Naive B cell (primary cell): ENCODE measurements at places on chromosomes 2 and 18. TPM values are rescaled to one million over a fixed set of nuclear protein-coding genes. Genes with fewer than 3 reads are reported as not detected.

RBKS gene
- polyA plus RNA-seq = 3.5 TPM

GAL3ST2 gene
- polyA plus RNA-seq = not detected

PLEK gene
- 215 TPM for polyA plus RNA-seq

PLB1 gene
- polyA plus RNA-seq = 2.3 TPM

IL1A gene
- polyA plus RNA-seq = not detected

DNA sequence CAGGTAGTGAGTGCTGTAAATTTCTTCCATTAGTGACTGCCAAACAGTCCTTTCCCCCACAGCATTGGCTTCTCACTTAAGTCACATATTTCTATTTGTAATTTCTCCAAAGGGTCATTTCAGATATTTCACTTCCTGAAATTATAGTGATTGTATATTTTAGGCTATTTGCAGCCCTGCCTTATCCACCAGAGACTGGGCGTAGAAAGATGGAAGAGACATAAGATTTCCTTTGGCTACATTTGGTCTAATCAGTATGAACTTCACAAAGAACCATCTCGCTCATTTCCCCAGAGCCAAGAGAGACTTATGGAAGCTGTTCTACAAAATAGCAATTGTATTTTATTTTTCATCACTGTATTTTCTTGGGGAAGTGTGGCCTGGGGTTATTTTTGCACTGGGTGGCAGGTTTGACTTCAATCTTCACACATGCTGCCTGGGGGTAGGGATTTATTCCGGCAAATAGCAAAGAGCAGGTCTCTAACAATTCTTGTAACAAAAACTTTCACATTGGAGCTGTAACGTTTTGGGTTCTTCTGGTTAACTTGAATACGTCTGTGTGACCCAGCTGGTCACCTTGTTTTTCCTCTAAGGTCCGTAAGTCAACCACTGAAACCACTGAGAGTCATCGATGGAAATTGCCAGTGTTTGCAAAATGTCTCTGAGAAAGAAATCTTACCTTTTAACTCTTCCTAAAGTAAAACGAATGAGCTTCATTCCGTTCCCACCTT, 170.6 kb upstream of the SERPINE2 start:
- no peak for DNase-seq

- DNase-seq = no peak
Measured at GRCh38 chr2:44233450-44234128, 41.7 kb upstream of the SLC3A1 start.
